Hematopoietic multipotent progenitor cell (in vitro differentiated cells): ENCODE measurements at places on chromosomes 1 and 21.

- no peak for DNase-seq
These were observed 108.3 kb downstream of the HIVEP3 start for GRCh38 chr1:41810446-41810845.

DNA sequence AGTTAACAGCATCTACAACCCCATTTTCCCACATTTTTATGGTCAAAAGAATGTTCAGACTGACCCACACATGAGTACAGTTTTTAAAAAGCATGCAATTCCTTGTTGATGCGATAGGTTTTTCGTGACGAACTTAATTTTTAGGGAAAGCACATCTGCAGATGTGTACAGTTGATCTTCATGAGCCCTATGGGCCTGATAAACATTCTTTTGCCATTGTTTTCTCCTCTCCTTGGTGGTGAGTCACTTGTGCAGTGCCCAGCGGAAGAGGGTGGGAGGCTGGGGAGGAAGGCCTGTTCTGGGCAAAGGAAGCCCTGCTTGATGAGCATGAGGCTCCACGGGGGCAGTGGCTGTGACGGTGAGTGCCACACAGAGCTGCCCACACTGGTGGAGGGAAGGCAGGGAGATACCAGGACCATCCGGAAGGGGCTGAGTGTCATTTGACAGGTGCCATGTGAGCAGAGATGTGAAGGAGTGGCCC lies 5.3 kb downstream of the ARF1 start:
- peak; percentile 68 for DNase-seq

DNA sequence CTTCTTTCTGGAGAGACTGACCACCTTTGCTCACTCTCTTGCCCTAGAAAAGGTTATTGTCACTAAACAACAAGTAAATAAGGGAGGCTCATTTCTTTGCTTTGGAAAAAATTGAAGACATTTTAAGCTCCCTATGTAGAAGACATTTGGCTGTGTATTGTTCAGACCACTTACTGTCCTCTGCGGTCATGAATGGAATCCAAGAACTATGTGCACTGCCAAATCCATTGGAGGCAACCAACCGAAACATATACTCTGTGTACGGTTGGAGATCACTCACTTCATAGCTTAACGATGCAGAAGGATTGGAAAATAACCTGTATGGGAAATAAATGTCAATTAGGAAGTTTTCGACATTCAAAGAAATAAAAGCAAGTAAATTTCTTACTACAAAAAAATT lies 332.8 kb downstream of the KCTD3 start:
- no peak for DNase-seq

DNA sequence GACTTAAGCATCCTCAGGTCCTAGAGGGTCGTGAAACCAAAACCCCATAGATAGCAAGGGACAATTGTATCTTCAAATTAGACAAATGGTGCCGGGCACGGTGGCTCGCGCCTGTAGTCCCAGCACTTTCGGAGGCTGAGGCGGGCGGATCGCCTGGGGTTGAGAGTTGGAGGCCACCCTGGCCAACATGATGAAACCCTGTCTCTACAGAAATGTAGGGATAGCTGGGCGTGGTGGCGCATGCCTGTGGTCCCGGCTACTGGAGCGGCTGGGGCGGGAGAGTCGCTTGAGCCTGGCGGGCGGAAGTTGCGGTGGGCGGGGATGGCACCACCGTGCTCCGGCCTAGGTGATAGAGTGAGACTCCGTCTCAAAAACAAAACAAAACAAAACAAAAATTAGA lies 780.6 kb downstream of the BRINP3 start:
- no peak for DNase-seq

GRCh38 chr1:228453022-228453560 lies 34.1 kb upstream of the RNF187 start:
- DNase-seq = no peak

- DNase-seq = no peak
These were observed 176.1 kb downstream of the CLIC6 start for GRCh38 chr21:34844924-34845238.

DNA sequence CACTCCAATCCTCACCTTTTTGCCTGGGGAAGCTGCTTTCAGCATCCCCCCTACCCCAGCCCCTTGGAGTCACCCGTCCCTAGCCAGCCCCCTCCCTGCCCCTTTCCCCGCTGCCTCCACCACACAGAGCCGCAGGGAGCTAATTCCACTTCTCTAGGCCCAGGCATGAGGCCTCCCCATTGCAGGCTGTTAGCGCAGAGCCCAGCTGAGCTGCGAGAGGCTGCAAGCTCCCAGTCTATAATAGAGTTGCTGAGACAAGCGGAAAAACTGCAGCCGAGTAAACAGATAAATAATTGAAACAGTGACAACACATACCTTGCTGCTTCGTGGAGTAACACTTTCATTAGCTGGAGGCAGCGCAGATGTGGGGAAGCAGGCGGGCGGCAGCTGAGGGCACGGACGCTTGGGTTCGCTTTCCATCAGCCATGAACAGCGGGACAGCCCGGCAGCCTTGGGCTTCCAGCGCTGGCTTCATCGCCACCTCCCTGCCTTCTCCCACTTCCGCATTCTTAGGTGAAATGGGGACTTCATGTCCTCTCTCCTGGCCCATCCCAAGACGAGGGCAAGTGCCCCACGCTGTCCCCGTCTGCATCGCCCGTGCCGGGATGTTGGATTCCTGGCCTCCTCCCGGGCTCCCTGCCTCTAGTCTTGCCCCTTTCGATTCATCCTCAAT lies 183.3 kb downstream of the IGSF21 start:
- DNase-seq = no peak

GRCh38 chr1:32917521-32917920 lies 16.3 kb upstream of the TMEM54 start:
- no peak for DNase-seq

GRCh38 chr1:81800695-81801650 lies at the start of gene ADGRL2:
TSS of gene ADGRL2 (plus strand) at chr1:81800934. CDS start at chr1:81836985, 36,051 bp downstream.
- no peak for DNase-seq

DNA sequence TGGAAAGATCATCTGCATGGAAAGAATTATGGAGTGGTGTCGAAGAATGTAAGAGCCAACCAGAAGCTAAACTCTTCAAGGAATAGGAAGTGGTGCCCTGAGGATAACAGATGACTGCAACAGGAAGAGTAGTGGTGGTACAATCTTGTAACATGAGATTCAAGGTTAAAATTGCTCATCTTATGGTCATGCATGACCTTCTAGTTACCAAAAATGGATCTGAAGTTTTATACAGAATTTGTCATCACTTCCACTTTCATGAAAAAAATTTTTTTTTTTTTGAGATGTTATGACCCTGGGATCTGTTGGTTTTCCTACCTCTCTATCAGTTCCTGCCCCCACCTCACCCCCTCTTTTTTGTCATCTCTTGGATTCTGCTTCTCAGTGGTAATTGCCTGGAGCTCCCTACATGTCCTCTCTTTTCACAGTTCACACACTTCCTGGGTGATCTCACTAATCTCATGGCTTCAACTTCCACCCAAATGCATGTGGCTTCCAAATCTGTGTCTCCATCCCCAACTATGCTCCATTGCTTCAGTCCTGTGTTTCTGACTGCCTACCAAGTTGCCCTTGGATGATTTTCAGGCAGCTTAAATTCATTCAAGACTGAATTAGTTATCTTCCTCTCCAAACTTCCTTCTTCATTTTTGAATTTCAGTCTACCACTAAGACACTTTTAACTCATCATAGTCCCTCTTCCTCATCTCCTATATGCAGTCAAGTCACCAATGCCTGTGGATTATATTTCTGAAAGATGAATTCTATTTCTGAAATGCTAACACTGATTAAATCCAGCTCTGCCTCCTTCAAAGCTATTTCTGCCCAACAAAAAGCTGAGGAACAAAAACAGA lies 48.4 kb downstream of the SLAMF6 start:
- DNase-seq = peak; percentile 13

- no peak for DNase-seq
These were observed 12.5 kb downstream of the AGT start for GRCh38 chr1:230701434-230701833.

DNA sequence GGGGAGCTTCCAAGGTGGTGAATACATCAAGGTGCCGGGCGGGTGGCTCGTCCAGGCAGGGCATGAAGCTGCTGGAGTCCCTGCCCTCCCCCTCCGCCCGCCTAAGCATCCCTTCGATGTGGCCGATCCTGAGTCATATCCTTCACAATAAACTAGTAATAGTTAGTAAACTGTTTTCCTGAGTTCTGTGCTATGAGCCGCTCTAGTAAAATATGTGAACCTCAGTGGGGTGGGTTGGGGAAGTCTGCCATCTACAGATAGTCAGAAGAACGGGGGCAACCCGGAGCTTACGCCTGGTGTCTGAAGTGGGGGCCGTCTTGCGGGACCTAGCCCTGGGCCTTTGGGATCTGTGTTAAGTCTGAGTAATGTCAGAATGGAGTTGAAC lies 21.6 kb downstream of the C2CD2 start:
- no peak for DNase-seq

GRCh38 chr1:11984121-11984520 lies 3.9 kb downstream of the MFN2 start:
- no peak for DNase-seq

- no peak for DNase-seq
These were observed 6.4 kb downstream of the SSBP3 start for GRCh38 chr1:54399765-54400164.

DNA sequence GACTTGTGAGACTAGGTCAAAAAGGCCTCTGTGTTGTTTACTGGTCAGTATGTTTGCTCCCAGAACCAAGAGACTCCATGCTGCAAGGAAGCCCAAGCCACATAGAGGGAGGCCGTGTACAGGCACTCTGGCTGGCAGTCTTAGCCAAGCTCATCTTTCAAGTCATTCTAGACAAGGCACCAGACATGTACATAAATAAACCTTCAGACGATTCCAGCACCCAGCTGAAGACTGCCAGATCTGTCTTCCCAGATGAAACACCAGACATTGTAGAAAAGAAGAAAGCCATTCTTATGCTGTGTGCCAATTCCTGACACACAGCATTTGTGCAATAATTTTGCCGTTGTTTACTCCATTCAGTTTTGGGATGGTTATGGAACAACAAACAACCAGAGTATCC lies 595.5 kb downstream of the KIF26B start:
- no peak for DNase-seq

DNA sequence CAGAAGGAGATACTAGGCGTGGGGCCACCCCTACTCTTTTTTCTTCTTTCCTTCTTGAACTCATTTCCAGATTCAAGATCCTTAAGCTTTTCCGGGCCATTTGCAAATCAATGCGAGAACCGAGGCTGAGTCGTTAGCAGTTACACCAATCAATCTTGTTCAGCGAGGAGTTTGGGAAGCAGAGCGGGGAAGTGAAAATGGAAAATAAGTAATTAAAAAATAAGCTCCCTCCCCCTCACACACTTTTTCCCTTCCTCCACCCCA lies 1.7 kb upstream of the NEGR1 start:
- DNase-seq = no peak

DNA sequence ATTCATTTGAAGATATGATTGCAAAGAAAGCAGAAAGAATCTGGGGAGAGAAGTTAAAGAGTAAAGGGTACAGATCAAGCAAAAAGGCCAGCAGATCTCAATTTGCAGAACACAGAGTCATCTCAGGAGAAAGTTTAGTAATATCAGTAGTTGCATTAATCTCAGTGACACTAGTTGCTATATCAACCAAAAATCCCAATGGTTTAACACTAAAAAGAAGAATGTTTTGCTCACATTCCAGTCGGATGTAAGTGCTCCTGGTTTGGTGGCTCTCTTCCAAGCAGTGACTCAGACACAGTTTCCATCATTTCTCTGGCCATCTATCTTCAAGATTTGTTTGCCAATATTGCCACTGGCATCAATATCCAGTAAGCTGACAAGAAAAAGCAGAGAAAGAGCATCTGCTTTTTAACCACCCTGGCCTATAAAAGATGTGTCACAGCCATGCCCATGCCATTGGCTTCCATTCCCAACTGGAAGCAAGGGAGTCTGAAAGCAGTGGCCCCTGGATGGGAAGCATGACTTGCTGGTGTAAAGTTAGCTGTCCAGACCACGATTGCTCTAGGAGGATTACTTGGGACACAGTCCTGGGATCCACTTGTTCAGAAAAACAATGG lies 45.5 kb upstream of the AIM2 start:
- no peak for DNase-seq

DNA sequence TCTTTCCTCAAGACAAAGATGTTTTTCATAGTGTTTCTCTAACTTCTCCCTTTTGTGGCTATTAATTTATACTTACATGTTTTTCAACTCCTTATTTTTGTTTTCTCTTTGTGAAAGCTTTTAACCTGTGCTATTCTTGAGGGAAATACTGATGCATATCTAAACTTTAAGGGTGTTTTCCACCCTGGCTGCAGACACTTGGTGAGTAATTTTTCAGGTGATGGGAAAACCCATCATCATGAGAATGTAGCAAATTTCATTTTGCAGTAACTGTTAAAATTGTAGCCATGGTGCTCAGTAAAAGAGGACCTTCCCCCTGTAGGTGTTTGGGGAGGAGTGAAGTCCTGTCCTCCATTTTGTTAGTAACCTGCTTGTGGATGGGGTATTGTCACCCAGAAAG lies 124.2 kb downstream of the LIPI start:
- no peak for DNase-seq

GRCh38 chr1:53583021-53583867 lies 124.0 kb downstream of the DMRTB1 start:
- no peak for DNase-seq
